ENCODE measurements at places on chromosomes 11 and 22.

DNA sequence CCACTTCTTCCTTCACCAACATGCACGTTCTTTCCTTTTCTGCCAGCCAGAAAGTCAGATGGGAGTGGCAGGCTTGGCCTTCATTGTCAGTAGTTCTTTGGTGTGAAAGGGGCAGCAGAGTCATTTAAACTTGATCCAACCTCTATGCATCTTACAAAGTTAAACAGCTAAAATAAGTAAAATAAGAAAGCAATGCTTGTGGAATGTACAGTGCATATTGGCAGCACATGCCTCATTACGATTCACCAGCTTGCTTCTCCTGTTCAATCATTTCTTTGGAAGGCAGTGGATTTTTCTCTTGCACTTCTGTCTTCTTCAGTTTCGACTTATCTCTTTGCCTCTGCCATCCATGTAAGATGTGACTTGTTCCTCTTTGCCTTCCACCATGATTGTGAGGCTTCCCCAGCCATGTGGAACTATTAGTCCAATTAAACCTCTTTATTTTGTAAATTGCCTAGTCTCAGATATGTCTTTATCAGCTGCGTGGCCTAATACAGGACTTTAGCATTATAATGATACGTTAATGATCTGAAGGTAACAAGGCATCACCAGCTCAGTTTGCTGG is 14.8 kb downstream of the LGALS12 start:
- no peak for DNase-seq

DNA sequence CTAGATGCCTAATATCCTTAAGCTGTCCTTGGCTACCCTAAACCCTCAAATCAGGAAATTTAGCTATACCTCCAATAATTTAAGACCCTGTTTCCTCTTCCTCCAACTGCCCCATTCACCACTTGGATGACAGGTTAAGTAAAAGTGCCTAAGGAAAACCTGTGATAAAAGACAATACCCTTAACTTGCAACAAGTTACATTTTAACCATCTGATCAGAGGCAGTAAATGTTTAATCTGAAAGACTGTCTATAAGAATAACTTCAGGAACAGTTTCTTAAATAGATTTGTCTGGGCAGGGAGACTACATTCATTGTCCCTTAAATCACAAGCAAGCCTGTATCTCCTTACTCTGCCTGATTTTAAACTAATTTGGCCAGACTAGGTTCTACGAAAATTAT is 129.1 kb downstream of the APOL5 start:
- DNase-seq: no peak

GRCh38 chr11:120329556-120329955 is 4.5 kb downstream of the TLCD5 start:
- DNase-seq: no peak

- no peak for DNase-seq
Observed at GRCh38 chr11:112630496-112630895, 330.7 kb upstream of the NCAM1 start.

- no peak for DNase-seq
Observed at GRCh38 chr22:45036154-45036553, 26.3 kb upstream of the PHF21B start.

DNA sequence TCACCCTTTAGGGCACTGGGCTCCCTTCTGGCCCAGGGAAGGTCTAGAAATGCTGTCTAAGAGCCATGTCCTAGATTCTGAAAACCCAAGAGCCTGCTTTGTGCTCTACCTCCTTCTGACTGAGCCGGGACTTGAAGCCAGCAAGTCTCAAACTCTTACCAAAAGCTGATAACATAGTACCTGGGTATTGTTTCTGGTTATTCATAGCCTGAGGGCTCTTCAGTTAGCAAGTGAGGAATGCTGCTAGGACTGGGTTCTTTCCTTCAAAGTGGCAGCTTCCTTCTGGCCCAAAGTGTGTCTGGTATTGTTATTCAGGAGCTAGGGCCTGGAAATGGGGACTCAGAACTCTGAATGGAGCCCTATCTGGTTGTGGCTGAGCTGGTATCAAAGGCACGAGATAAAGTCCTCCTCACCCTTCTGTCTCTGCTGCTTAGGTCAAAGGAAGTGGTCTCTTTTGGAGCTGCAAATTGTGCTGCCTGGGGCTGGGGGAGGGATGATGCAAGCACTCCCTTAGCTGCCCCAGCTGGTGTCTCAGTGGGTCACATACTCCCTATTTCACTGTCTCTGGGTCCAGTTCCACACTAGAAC is 696.0 kb upstream of the CCDC179 start:
- DNase-seq: no peak

DNA sequence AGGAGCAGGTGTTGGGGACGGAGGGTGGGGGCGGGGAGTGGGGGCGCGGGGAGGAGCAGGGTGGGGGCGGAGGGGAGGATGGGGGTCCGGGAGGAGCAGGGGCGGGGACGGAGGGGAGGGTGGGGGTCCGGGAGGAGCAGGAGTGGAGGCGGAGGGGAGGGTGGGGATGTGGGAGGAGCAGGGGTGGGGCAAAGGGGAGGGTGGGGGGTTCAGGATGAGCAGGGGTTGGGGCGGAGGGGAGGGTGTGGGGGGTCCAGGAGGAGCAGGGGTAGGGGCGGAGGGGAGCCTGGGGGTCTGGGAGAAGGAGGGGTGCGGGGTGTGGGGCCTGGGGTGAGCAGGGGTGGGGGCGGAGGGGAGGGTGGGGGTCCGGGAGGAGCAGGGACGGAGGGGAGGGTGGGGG is 17.1 kb downstream of the CRELD2 start:
- DNase-seq: no peak

DNA sequence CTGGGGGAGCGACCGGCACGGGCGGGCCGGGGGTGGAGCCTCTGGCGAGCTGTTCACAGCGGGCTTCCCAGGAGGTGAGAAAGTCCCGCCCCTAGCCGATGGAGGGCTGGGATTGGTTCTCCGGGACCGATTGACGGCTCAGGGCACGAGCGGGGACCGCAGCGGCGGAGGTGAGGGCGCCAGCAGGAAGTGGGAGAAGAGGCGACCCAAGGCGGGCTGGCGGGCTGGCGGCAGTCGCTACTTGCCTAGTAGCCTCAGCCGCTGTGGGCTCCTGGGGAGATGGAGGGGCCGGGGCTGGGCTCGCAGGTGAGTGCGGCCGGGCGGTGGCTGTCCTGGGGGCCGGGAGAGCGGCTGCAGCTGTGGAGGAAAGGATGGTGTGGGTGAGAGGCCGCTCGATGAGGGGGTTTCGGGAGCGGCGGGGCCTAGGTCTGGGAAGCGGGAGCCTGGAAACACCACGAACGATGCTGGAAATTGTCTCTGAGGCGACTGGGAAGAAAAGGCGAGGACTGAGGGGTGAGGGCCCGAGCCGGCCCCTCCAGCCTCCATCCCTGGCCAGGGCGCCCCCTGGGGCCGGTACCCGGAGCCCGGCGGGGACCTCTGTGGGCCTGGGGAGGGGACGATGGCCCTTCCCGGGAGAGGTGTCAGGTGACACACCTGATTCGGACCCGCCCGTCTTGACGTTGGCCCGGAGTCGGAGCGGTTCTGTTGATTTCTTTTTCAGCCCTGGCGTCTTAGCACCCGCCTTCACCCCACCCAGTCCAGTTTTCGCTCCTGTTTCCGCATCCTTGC is at the start of gene ZDHHC13:
Gene ZDHHC13, plus strand, starts transcription at position 198 of the 789 bp plus-strand sequence. Its CDS starts 82 bp downstream, at position 280.
- peak; percentile 66 for DNase-seq

DNA sequence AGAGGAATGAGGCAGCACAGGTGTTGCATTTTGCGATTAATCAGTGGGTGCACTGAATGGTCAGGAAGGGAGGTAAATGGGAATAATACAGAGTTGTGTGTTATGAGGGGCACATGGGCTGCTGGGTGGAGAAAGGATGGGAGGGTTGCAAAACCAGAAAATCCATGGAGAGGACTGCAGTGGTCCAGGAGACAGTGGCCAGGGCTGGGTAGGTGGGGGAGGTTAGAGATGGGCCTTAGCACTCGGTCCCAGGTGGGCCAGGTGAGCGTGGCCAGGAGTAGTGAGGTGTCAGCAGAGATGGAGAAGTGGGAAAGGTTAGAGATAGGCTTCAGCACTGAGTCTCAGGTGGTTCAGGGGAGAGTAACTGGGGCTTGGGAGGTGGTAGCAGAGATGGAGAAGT is 399.1 kb upstream of the LARGE1 start:
- no peak for DNase-seq

DNA sequence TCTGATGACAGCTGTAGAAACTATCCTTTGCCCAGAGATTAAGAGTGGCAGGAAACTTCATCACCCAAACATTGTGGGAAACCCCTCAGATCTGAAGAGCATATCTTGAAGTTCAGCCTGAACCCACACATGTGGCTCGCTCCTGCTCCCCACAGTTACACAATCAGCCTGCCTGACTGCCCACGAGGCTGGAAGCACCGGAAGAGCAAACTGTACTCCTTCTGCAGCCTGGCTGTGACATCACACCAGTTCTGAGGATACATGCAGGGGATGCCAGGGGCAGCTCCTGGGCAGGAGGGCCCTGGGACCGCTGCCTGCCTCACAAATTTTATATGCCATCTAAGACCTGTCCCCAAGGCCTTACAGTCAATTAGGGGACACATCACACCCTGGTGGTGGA is 444.4 kb downstream of the BUD13 start:
- DNase-seq: no peak

DNA sequence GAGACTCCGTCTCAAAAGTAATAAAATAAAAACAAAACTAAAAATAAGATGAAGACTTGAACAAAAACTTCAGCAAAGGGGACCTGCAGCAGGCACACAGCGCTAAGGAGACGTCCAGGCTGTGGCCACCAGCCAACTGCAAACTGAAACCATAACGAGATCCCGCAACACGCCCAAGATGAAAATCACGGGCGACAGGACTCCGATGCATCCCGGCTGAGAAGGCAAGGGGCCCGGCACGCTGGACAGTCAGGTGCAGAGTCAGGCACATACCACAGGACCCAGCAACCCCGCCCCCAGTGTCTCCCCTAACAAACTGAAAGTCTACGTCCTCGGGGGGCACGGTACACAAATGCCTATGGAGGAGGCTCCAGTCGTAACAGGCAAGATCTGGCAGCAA is 9.2 kb downstream of the HRAS start:
- DNase-seq: no peak

- no peak for DNase-seq
Observed at GRCh38 chr22:27726686-27727449, 74.7 kb downstream of the MN1 start.

GRCh38 chr11:19628018-19628417 is 84.6 kb upstream of the NAV2 start:
- DNase-seq: no peak
